ENCODE measurements at places on chromosomes 1 and 21.

- DNase-seq: no peak
These were observed 39.5 kb downstream of the RNF115 start for GRCh38 chr1:145784409-145784808.

GRCh38 chr1:53584777-53585107, 125.5 kb downstream of the DMRTB1 start:
- DNase-seq: no peak

DNA sequence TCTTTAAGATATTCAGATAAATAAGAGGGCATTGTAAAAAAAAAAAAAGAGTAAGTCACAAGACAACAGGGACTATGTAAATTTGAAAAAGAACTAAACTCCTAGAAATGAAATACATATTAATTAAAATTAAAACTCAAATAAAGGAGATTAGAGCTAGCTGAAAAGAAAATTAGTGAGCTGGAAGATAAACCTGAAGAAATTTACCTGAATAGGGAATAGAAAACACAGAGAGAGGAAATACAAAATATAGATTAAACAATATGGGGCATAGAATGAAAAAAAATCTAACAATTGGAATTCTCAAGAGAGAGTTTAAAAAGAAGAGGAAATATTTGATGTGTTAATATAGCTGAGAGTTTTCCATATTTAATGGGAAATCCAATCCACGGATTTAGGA, 35.6 kb upstream of the TADA1 start:
- no peak for DNase-seq

GRCh38 chr1:21894034-21894881, 42.9 kb downstream of the HSPG2 start:
- DNase-seq: no peak

DNA sequence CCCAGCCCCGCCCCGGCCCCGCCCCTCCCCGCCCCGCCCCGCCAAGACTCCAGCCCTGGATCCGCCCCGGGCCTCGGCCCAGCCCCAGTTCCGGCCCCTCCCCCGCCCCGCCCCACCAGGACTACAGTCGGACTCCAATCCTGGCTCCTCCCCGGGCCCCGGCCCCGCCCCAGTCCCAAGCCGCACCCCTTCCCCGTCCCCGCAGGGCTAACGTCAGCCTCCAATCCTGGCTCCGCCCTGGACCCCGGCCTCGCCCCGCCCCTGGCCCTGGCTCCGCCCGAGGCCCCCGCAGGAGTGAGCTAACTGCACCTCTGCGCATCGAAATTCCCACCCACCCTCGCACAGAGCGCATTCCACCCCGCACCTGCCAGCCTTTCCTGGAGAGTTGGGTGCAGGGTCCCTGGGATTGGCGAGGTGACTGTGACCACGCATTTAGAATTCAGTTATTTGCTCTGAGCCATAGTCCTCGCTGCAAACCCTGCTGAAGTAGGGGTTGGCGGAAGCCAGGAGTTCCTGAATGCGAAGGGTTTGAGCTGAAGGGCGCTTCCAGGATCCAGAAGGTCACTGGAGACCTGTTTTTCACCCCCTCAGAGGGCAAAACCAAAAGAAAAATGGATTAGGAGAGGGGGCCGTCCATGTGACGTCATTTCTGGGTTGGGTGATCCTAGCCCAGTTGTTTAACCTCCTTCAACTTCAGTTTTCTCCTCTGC, 588 bp upstream of the IGSF8 start:
- peak; percentile 83 for DNase-seq

DNA sequence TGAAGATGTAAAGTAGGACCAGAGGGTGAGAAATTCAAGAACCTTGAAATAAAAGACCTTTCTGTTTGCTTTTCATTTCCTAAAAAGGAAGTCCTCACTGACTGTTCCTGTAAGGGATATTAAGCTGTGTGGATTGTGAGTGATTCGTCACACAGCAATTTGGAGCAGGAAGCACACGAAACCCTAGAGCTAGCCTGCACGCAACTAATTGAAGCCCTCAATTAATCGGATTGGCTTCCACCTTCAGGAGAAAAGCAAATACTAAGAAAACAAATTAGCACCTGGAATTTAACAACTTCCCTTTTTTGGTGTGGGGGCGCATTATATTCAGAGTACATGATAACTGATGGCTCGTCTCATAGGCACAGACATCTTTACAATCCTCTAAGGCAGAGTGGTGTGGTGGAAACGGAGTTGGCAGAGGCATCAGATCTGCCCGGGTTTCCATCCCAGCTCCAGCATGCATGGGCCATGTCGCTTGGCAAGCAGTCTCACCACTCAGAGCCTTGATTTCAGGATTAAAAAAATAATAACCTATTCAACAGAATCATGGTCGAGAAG, 95.2 kb downstream of the KCNJ15 start:
- DNase-seq: no peak
